ENCODE measurements at places on chromosomes 3 and 15.

DNA sequence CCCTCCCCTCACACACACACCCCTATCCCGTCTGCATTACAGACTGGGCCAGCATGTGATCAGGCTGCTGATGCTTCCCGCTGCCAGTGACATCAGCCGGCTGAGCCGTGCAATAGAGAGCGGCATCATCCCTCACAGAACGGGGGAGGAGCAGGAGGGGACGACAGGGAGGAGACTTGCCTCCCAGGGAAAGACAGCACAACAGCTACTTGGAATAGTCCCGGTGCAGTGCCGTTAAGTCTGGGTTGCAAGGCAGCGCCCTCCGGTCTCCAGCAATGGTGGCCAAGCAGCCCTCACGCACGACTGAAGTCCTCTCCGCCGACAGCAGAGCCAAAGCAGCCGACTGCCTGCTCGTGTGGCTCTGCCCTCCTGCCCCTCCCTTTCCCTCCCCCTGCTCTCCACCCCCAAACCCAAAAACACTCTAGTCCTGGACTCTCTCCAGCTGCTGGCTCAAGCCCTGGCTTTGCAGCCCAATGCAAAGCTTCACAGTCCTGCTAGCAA is 31.5 kb upstream of the RPS17 start:
- DNase-seq, result no peak

- no peak for DNase-seq
Measured at GRCh38 chr3:183339461-183340086, 86.5 kb downstream of the B3GNT5 start.

GRCh38 chr3:37902674-37903073 is 41.0 kb downstream of the CTDSPL start:
- DNase-seq, result no peak

DNA sequence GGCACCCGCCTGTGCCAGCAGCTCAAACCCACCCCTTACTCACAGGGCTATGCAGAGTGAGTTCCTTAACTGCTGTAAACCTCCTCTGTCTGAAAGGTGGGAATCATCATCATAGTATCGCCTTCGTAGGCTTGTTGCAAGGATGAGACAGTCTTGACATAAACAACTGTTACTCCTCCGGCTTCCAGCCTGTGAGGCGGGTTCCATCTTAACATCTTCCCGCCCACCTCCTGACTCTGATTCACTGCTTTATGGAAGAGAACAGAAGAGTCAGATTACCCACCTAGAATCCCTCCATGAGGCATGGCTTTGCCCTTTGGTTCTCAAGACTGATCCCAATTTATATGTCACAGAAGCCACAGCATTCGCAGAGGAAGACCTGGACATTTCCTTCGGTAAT is 21.9 kb downstream of the POLR2M start:
- DNase-seq, result no peak

DNA sequence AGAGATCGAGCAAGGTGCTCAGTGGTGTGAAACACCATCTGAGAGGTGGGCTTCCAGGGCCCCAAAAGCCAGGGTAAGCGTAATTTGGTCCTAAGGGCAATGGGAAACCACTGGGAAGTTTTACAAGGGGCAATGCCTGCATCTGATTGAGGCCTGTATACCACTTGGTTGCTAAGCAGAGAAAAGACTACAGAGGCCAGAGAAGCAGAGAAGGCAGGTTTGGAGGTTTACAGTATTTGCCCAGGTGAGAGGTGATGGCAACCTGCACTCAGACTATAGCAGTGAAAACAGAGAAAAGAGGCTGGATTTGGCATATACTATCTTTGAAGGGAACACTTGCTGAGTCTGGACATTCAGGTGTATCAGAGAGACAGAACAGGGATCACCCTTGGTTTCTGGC is 133.5 kb upstream of the FAM3D start:
- no peak for DNase-seq

GRCh38 chr15:60695713-60696522 is 217.0 kb upstream of the ICE2 start:
- no peak for DNase-seq

DNA sequence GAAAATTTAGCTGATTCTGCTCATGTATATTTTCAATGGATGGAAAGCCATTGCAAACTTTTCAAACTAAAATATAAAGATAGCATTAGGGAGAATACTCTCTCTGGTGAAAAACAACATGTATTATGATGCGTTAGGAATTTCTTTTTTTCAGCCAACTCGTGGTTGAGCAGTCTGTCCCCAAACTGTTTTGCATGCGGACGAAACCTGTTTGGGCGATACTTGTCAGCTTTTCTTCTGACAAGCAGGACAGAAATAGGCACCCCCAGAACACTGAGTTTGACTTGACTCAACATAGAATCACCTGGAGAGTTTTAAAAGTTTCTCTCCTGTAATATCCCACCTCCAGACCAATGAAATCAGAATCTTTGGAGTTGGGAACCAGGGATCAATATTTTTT is 417.5 kb upstream of the TPRG1 start:
- DNase-seq, result no peak

Data from NCI-H146 (cell line).